H1 (cell line): ENCODE measurements at places on chromosomes 3 and 15. TPM values are rescaled to one million over a fixed set of nuclear protein-coding genes. Genes with fewer than 3 reads are reported as not detected.

- no peak overlapping the region for H3K27ac ChIP-seq
- no peak for DNase-seq
- 0 out of 2 replicates have a peak, but pooled peaks cover 4% of the 10 kb centered on the region for H3K27me3 ChIP-seq
- H3K4me1 ChIP-seq, result no peaks in the 10 kb centered on the region
These were observed 7.8 kb upstream of the CAMP start for GRCh38 chr3:48215466-48215865.

DNA sequence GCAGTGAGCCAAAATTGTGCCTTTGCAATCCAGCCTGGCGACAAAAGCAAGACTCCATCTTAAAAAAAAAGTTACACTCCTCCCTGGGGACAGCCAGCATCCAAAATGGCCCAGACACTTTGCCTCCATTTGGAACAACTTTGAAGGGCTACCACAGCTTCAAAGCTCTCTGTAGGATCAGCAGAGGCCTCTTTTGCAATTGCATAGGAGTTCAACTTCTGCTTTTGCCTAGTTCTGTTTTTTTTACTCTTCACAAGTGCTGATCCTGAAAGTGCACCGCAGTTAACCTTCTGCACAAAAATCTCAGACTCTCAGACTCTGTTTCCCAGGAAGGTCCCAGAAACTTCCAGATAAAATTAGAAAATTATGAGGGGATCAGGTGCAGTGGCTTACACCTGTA lies 25.2 kb upstream of the SLC4A7 start:
- no peak overlapping the region for H3K4me3 ChIP-seq
- DNase-seq, result no peak
- no peaks in the 10 kb centered on the region for H3K36me3 ChIP-seq
- H3K4me1 ChIP-seq, result no peaks in the 10 kb centered on the region; the same call in 1 of the 2 replicates

Gene SENP8
- 3.6 and 6.0 TPM in 2 replicates for total RNA-seq

GRCh38 chr3:101501783-101502182 lies 11.2 kb downstream of the SENP7 start:
- no peaks in the 10 kb centered on the region for H3K36me3 ChIP-seq
- DNase-seq, result no peak
- H3K4me1 ChIP-seq, result no peaks in the 10 kb centered on the region
- no peak overlapping the region for H3K27ac ChIP-seq
- no peak overlapping the region for H3K4me3 ChIP-seq

- peaks cover 10% of the 10 kb centered on the region; the same call in 1 of the 2 replicates for H3K4me1 ChIP-seq
- no peak for DNase-seq
- H3K27ac ChIP-seq, result no peak overlapping the region
- H3K4me3 ChIP-seq, result no peak overlapping the region
These were observed 66.5 kb downstream of the IGSF11 start for GRCh38 chr3:118968111-118968510.

DNA sequence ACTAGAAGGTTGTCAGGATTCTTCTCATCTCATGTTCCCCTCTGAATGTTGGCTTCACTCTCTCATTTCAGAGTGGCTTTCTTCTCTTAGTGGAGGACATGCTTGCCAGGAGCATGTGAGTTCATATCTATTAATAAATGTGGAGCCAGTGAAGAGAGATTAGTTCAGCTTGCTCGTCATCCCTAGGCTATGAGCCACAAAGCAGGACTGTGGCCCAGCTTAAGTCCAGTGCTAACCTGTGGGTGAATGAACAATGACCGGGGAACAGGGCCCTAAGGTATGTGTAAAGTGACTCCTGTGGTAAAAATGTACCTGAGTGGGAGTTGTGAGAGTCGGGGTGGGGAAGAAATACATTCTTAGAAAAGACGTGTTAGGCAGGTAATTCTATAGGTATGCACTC lies 96.9 kb upstream of the TBL1XR1 start:
- H3K36me3 ChIP-seq, result no peaks in the 10 kb centered on the region
- H3K4me1 ChIP-seq, result no peaks in the 10 kb centered on the region
- no peak overlapping the region for H3K27ac ChIP-seq
- no peak overlapping the region for H3K4me3 ChIP-seq

Gene XCR1
- total RNA-seq, result not detected in 2 replicates

DNA sequence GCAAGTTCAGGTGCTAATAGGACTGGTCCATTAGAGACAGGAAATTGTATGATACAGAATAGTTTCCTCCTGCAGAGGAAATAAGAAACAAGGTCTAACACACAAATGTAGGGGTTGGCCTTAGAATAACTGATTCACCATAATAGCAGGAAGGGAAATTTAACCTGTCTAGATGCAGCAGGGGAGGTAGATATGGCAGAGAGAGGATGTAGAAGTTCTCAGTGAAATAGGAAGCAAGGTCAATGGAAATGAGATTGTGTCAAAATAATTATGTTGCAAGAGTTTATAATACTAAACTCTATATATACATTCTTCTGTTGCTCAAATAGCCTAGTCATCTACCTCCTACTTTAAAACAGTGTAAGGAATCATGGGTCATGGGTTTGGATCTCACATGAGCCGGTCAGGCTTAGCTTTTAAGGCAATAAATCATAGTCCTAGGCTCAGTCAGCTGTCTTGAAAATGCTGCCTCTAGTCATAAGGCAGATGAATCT lies 17.0 kb downstream of the BCL2A1 start:
- no peaks in the 10 kb centered on the region for H3K36me3 ChIP-seq
- DNase-seq, result no peak
- no peak overlapping the region for H3K27ac ChIP-seq
- H3K4me3 ChIP-seq, result no peak overlapping the region
- no peaks in the 10 kb centered on the region for H3K4me1 ChIP-seq

Gene BTLA
- total RNA-seq, result not detected in 2 replicates

DNA sequence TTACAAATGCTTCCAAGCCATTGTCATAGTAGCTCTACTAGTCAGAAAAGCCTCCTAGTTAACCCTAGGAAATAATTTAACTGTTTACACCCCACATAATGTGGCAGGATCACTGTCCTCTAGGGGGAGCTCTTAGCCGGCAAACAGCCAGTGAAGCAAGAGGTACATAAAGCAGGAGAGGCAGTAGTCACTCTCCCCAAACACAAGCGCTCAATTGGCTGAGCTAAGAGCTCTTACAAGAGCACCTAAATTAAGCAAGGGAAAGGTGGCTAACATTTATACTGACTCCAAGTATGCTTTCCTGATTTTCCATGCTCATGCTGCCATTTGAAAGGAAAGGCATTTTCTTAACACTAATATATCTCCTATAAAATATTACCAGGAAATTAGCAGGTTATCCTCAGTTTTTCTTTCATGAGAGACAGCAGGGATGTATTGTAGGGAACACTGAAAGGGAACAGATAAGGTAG lies 37.6 kb downstream of the NCEH1 start:
- no peak overlapping the region for H3K27ac ChIP-seq
- peaks cover 11% of the 10 kb centered on the region for H3K4me1 ChIP-seq
- no peaks in the 10 kb centered on the region for H3K27me3 ChIP-seq
- H3K36me3 ChIP-seq, result no peaks in the 10 kb centered on the region
- no peak for DNase-seq
- H3K4me3 ChIP-seq, result no peak overlapping the region

DNA sequence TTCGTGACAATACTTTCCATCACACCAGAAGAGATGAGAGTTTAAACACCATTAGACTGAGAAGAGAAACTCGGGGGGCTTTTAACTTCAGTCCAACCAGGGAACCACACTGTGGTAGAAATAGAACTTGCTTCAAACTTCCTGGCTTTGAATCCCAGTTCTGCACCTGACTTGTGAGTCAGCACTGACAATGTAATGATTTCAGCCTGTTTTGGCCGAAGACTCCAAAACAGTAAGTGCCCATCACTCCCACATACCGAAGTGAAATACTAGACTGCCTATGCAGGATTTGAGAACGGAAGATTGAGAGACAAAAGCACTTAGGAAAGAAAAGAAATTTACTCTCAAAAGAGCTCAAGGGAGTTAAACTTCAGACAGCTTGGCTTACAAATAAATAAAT lies 27.0 kb downstream of the C2CD4B start:
- no peaks in the 10 kb centered on the region for H3K27me3 ChIP-seq
- DNase-seq, result no peak

GRCh38 chr15:39731266-39731665 lies 51.4 kb downstream of the FSIP1 start:
- H3K27ac ChIP-seq, result no peak overlapping the region
- DNase-seq, result no peak
- no peaks in the 10 kb centered on the region for H3K27me3 ChIP-seq

- no peak overlapping the region for H3K27ac ChIP-seq
- no peaks in the 10 kb centered on the region for H3K4me1 ChIP-seq
- H3K4me3 ChIP-seq, result no peak overlapping the region
- H3K27me3 ChIP-seq, result no peaks in the 10 kb centered on the region
- DNase-seq, result no peak
- no peaks in the 10 kb centered on the region for H3K36me3 ChIP-seq
These were observed 10.6 kb downstream of the DNAJB8 start for GRCh38 chr3:128455786-128456748.

- H3K4me1 ChIP-seq, result no peaks in the 10 kb centered on the region; the same call in 1 of the 2 replicates
- H3K36me3 ChIP-seq, result no peaks in the 10 kb centered on the region
- no peak for DNase-seq
- H3K27ac ChIP-seq, result no peak overlapping the region
- H3K27me3 ChIP-seq, result no peaks in the 10 kb centered on the region
These were observed 186.4 kb upstream of the NANOGP8 start for GRCh38 chr15:35271371-35272043.

DNA sequence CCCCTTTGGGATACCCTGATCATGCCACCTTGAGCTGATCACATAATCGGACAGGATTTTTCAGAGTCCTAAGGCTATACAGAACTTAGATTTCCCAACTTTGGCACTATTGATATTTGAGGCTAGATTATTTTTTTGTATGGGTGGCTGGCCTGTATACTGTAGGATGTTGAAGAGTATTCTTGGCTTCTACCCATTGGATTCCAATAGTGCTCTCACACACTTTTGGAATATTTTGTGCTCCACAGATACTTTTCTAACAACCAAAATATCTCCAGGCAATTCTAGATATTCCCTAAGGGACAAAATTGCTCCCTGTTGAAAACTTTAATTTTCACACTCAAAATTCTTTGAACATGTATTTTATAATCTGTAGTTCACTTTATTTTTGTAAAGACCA lies 125.1 kb downstream of the ABI3BP start:
- DNase-seq, result no peak
- no peak overlapping the region for H3K27ac ChIP-seq
- H3K27me3 ChIP-seq, result no peaks in the 10 kb centered on the region
- H3K4me3 ChIP-seq, result no peak overlapping the region
- no peaks in the 10 kb centered on the region for H3K36me3 ChIP-seq
